ENCODE measurements at places on chromosomes 12 and 14.

DNA sequence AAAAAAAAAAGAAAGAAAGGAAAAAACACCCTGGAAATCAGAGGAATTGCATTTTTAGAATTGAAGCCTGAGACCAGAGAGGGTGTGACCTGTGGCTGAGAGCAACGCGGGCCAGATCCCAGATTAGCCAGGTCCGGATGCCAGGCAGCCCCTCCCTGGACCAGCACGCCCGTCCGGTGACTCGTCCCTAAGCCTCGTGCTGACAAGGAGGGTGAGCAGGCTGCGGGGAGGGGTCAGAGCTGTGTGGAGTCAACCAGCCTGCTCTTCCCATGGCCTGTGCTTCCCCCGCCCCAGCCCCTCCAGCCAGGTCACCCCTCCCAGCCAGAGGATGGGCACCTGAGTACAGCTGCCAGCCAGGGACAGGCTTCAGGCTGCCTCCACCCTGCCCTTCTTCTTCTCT, 4.2 kb upstream of the KLC1 start:
- no peak for DNase-seq

GRCh38 chr14:61388173-61388975, 67.0 kb downstream of the PRKCH start:
- peak; percentile 83 for DNase-seq

DNA sequence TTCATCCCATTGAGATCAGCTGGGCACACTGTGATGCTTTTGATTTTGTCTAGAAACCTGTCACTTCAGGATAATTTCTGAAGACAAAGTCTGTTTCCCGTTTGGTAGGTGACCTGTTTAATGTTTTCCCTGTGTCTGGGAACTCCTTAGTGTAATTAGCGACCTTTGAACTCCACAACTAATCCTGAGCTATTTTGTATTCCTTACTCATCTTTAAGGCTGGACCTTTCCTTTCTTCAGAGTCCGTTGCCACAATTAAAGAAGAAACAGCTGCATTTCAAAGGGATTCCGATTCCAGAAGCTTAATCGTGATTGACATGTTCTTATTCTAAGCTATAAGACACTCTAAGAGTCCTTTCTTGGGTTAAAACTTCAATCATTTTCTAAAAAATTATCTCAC, 22.0 kb downstream of the AP5M1 start:
- no peak for DNase-seq

- no peak for DNase-seq
These were observed 40.4 kb upstream of the SYCP3 start for GRCh38 chr12:101779626-101780025.

DNA sequence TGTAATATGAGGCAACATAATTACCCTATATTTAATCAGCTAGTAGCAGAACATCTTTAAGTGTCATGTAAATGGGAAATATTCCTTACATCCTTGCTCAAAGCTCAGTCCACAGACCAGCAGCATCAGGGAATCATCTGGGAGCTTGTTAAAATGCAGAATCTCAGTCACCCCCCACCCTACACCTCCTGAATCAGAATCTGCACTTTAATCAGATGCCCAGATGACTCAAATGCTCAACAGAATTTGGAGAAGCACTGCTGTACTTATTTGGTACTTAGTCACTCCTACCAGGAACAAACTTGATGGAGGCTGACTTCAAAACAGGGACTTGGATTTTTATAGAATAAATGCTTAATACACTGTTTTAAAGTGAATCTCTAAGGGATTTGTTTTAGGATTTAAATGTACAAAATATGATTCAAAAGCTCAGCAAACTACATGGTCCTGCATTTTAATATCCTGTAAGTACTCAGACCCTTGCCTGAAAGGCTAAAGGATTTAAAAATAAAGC, 96.5 kb downstream of the ARMH4 start:
- no peak for DNase-seq

All from activated CD4-positive, alpha-beta T cell treated with anti-CD3 and anti-CD28 coated beads, Interleukin-2, amount 50 U/mL, for 16 hours (primary cell).